ENCODE measurements at places on chromosomes 12 and 14.

DNA sequence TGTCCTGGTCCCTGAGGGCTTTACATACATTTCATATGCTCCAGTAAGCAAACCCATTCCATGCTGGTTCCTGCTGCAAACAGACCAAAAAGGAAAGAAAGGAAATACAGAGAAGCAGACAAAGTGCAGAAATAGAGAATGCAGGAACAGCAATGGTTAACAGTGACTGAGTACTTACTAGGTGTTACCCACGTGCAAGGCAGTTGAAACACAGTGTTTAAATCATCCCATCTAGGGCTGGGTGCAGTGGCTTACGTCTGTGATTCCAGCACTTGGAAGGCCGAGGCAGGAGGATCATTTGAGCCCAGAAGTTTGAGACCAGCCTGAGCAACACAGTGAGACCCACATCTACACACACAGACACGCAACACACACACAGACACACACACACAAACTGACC is 21.2 kb upstream of the NINJ2 start:
- no peak for DNase-seq

DNA sequence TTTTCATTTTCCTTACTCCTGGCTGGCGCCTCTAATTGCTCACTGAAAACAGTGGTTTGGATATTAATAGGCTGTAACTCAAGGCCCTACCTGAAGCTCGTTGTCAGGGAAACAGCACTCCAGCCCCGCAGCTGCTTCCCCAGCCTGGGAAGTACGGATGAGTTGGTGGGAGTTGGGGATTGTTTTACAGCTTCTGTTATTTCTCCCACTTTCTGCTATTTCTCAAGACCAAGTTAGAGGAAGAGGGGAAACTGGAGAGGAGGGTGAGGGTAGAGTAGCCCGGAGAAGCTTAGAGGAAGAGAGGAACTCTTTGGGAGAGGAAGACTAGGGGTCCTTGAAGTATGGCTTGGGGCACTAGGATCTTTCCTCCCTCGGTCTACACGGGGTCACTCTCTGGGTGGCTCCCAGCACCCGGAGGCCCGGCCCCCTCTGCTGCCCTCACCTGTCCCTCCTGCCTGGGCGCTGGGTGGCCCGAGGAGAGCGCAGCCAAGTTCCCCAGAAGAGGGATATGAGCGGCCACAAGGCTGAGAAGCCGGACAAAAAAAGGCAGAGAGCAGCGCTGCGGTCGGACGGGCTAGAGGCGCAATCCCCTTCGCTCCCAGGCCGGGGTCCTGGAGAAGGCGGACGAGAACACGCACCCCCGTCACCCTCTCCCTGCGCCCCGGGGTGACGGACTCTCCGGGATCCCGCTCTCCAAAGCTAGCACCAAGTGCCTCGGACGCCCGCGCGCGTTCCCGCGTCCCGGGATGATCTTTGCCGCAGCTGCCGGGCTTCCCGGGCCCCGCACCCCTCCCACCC is 671 bp downstream of the SPTB start:
- DNase-seq, result no peak

DNA sequence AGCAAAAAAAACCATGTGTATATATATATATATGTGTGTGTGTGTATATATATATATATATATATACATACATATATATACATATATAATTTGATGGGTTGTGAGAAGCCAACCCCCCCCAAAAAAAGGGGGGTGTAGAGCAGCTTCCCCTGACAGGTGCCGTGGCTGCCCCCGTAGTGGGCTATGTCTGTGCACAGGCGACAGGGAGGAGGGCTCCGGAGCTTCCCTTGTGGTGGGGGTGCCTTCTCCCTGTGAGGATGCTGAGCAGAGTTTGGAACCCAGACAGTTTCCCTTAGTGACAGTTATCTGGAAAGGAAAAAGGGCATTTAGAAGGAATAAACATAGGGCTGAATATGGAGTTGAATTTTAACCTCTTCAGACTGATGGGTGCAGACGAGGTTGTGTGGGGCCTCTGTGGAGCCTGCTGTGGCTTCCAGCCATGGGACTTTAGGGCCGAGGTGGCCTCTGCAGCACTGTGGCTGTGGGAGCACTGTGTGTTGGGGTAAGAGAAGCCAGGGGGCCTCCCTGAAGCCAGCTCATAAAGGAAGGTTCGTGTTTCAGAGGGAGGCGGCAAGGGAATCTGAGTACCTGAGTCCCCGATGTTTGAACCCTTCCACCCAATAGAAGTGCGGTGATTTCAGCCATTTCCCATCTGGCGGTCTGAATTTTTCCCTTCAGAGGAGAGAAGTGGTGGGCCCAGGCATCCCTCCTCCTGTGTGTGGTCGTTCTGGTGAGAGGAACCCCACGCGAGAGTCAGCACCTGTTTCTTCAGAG is 19.8 kb downstream of the XRCC3 start:
- DNase-seq, result no peak

DNA sequence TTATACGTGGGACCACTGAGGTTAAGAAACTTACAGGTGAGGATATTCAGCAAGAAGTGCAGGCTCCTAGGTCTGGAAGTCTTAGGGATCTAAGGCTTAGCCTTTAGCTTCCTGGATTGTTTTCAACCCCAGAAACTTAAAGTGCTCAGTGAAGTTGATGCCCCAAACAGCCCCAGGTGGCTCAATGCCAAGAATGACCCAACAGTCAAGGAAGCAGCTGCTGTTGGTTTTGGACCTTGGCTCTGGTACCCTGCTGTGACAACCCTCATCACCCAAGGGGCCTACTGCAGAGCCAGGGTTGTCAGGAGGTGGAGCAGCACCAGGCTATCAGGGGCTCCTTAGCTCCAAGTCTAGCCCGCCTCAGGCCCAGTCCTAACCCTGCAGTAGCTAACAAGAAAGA is 36.8 kb downstream of the VDR start:
- DNase-seq, result no peak

DNA sequence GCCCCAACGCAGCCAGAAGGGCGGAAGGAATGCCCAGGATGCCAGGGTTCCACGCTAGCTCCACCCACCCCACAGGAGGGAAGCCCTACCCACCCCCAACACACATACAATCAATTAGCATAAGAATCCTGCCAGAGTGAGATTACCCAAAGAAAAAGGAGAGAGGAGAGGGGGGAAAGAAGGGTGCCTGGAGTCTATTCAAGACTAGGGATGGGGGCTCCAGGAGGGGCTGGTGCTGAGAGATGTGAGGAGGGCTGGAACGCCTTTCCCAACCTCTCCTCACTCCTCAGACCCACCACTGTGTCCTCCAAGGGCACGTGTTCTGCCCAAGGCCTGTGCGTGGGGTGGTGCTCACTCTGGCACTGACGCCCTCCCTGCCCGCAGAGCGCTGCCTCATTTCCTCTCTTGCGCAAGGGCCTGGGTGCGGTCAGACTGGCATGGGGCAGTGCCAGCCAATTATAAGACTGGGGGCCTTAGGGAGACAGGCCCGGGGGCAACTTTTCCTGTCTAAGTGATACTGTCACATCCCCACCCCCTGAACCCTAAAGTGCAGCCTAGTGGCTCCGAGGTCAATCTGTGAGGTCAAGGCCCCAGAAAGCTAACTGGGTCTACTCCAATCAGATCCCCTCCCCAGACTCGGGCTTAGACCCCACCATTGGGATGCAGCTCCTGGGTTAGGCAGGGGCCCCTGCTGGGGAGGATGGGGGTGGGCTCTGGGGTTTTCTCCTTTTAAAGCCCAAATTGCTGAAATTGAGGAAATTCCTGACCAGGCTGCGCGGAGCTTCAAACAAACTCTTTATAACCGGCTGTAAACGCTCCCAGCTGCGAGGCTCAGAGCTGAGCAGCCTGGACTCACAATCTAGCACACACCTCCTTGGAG is 10.2 kb upstream of the ITGB7 start:
- no peak for DNase-seq

DNA sequence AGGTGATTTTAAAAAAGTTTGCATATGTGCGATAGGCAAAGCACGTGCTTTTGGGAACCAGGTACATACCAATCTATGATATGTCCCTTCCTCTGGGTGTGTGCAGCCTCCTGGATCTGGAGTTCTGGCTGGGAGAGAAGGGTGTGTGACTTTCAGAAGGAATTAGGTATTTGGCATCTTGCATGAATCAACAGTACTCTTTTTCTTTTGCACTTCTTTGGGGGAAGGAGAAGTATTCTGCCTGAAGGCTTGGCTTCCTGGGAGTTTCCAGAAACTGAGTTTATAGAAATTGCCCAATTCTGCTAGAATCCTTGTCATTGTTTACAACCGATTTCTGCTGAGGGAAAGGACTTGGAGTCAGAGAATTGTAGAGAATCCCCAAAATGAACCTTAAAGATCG is 2.9 kb upstream of the CLMN start:
- DNase-seq, result no peak

DNA sequence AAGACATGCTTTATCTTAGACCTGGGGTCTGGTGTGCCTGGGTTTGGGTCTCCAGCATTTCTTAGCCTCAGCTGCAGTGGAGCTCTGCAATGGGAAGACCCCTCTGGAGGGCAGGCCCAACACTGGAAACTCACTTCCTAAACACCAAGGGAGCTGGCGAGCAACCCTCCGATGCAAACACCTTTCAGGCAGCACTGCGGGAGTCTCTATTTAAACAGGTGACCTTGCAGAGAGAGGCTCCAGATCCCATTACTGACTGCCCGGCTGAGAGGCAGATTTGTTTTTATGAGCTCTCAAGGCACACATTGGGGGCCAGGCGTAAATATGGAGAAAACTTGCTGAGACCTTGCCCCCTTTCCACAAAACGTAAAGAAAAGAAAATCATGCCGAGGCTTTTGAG is 195.5 kb downstream of the PAX9 start:
- no peak for DNase-seq

DNA sequence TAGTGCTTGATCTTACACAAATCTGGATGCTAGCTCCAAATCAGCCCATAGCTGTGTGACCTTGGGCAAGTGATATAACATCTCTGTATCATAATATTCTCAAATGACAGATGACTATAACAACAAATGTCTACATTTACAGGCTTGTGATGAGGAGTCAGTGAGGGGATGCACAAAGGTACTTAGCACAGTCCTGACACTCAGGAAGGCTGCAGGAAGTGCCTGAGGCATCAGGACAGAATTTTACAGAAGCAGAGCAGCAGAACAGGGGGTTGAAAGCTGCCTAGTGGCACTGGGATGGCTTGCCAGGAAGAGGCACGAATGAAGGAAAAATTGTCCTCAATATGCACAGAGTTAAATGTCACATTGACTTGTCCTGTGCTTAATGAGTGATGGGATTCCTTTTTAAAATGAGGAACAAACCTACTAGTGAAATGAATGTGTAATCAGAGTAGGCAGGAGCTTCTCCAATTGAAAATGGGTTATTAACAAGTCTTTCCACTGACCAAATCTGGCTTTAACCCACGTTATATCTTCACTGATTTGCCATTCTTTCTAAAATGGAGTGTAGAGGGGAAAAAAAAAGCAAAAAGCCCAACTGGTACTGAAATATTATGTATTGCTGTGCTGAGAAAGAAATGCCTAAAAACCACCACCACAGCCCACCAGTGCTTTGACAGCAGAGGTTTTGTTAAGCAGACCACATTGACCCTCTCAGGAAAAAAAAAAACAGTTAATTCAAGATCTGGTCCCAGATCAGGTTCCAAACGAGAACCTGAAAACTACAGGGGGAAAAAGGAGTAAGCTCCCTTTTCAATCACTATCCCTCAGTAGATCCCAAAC is 11.6 kb downstream of the BTG1 start:
- DNase-seq, result no peak

DNA sequence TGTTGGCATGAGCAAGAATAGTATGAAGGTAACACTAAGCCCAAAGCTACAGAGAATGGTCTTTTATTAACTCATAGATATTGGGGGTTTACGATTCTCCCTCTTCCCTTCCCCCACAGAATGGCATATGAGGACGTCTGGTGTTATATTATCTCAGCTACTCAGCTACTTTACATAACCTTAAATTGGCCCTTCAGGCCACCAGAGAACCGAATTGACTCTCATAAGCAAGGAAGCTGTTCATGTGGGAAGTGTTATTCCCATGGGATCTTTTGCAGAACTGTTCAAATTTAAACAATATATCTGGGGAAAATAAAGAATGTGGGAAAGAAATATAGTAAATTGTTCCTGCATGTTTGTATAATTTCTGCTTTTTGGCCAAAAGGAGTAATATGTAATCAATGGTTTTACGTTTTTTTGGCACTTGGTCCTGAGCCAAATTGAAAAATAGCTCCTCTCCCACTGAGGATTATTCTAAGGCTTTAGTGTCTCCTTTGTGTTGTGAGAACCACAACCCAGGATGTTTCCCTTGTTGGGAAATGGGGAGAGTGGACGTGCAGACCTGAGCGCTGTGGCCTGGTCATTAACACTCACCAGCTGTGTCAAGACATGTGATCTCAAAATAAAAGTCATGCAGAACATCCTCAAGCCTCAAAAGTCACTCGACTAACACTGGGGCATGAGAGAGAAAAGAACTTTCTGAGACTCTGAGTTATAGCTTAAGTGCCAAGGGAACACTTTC is 31.8 kb upstream of the CMAS start:
- no peak for DNase-seq

- DNase-seq, result no peak
Observed at GRCh38 chr12:132516095-132517012, 26.4 kb downstream of the FBRSL1 start.

DNA sequence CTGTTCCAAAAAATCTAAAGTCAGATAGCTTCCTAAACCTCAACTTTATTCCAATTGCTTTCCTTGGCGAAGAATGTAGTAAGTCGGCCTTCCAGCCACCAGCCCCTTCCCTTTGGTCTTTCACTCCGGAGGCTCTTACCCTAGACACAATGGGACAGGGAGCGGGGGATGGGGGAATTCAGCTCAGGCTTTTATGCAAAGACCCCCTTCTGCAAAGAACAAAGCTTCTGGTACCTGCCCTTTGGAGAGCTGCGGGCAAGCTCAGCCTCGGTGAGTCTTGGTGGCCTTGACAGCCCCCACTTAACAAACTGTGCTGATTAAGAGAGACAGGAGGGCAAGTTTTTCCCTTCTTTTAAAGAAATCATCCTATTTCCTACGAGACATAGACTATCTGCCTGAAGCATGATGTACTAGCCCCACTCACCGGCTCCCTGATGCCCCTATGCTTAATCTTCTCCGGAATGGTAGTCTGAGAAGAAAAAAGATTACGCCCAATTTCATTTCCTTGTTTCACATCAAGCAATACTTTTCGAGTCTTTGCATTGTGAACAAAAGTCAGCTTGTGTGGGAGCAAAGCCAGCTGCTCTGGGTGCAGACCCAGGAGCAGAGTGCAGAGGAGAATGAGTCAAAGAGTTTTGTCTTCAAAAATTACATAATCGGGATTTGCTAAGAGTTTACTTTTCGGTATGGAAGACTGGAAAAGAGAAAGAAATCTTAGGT is 1.5 kb upstream of the NANOG start:
- no peak for DNase-seq

GRCh38 chr12:58566599-58566998 is 353.7 kb downstream of the LRIG3 start:
- no peak for DNase-seq

DNA sequence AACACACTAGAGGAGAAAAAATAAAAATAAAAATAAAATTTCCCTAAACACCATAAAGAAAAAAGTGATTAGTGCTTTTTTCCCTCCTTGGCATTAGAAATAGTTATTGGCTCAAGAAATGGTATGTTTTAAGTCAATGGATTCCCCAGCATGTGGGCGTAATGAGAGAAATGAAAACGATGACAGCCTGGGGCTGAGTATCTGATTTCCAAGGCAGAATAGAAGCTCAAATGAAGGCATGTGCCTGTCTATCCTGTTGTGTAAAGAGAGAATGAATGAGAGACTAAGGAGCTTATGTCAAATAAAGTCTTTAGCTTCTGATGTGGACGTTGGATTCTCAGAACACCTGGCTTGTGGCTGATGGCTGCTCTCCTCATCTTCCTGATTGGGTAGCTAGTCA is 1408.4 kb upstream of the TMEM132C start:
- DNase-seq, result no peak

Measured in NK-92 treated with Interleukin-12 subunit alpha and Interleukin-12 subunit beta, amount 100 ng/mL, for 24 hours (cell line).